Activated CD4-positive, CD25-positive, alpha-beta regulatory T cell (primary cell): ENCODE measurements at places on chromosomes 12 and 14.

GRCh38 chr12:26318661-26319068 is 123.3 kb downstream of the SSPN start:
- no peak for DNase-seq

DNA sequence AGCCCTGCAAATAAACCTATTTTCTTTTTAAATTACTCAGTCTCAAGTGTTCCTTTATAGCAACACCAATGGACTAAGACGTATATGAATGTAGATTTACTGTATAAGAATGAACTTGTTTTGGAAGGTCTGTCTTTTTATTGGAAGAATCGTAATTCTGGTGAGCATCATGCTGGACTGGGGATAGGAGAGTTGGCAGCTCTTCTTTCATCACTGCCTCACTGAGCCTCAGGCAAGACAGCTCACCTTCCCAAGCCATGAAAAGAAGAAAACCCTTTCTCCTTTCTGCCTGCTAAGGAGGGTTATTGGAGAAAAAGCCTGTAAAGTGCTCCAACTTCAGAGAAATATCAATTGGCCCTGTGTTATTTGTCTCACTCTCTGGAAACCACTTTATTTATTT is 9.1 kb upstream of the RNF34 start:
- no peak for DNase-seq

DNA sequence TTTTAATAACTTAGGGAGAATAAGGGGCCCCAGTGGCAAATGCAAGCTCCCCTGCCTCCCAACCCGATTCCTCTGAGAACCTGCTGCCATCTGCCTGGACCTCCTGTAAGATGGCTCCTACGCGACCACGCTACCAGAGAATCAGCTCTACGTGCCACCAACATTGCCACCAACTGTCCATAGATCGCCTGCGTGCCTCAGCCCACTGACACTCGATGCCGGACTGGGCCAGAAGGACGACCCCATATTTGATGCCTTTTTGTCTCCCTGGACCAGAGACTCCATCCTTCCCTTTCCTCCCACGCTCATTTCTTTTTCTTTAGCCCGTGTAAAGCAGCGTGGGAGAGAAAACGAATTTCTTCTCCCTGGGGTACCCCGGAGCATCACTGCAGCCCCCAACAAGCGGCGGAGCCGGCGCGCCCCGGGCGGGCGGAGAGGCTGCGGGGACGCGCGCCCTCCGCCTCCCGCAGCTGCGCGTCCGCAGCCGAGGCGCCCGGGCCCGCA is 565 bp upstream of the KLHL42 start:
- no peak for DNase-seq

DNA sequence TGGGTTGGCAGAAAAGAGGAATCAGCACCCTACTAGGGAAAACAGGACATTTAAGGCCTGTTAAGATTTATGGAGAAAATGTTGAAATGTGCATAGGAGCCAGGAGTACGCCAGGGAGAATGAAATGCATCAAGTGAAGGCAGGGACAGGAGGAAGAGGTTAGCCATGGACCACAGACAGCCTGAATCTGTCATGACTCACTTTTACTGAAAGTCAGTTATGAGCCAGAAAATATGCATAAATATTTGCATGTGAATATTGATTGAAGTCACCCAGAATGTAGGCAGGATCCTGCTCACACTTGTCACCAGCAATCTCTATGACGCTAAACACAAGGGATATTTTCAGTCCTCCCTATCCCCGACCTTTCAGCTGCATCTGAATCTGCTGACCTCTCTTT is 25.1 kb upstream of the CDK17 start:
- DNase-seq: no peak

DNA sequence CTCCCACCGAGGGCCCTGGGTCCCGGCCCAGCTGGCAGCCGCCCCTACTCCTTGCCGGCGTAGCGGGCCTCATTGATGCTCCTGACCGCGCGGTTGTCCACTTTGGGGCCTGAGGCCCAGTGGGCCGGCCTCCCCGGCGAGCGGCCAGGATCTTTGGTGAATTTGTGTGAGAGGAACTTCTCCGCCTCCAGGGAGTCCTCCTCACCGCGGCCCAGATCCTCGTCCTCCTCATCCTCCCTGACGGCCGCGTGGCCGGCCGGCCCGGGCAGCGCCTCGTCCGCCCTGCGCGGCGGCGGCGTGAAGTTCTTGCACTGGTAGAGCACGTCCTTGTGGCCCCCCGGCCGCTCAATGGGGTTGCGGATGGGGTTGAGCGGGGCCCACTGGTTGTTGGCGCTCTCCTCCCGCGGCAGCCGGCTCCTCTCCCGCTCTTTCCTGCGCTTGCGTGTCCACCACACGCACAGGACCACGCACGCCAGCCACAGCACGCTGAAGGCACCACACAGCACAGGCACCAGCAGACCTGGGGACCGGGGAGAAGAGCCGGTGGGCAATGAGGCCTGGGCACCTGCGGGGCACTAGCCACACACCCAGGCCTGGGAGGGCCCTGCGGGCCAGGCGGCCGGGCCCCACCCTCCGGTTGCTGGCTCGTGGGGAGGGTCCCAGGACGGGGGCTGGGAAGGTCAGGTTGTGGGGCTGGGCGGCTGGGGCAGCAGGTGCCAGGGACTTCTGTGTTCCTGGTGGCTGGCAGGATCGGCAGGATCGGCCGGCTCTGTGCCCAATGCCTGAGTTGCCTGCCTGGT is 25.7 kb downstream of the JAG2 start:
- DNase-seq: no peak

- DNase-seq: no peak
Measured at GRCh38 chr12:3929875-3930615, 56.8 kb upstream of the PARP11 start.

DNA sequence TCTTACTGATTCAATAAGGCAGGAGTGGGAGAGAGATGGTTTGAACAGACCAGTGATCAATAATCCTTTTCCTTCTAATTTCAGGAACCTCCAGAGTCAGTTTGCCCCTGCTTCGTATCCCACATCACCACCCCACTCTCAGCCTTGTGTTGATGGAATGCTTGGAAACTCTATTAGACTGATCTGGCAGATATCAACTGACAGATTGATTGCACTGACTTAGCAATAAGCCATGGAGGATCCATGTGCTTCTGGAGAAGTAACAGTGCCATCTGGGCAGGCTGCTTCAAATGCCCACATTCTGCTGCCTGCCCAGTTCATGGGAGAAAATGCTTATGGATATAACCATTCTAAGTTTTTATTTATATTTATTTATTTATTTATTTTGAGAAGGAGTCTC is 218.0 kb downstream of the SLC2A13 start:
- no peak for DNase-seq

GRCh38 chr14:103529383-103530365 is 678 bp downstream of the TRMT61A start:
- no peak for DNase-seq

- DNase-seq: no peak
Measured at GRCh38 chr12:105522166-105522825, 191.8 kb downstream of the C12orf75 start.

GRCh38 chr14:50675597-50675996 is 7.5 kb upstream of the SAV1 start:
- no peak for DNase-seq

DNA sequence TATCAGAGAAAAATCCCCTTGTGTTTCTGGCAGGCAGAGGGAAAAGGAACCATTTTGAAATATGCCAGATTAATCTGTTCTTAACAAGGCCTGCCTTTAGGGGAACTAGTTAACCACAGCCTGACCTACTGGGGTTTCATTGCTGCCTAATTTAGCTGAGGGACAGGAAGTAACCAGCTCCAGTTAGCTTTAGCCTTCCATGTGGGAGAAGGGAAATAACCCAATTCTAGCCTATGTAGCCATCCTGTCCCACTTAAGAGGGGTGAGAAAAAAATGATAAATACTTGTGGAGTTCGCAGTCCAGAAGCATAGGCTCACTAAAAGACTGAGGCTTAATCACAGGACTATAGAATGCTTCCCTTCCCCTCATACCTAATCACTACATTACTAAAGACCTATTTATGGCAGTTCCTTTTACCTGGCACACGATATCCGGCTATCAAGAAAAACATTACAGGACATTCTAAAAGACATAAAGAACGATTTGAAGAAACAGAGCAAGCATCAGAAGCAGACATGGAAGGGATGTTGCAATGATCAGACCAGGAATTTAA is 22.8 kb downstream of the COX8C start:
- no peak for DNase-seq

GRCh38 chr12:72989458-72989947 is 717.3 kb downstream of the TRHDE start:
- DNase-seq: no peak

DNA sequence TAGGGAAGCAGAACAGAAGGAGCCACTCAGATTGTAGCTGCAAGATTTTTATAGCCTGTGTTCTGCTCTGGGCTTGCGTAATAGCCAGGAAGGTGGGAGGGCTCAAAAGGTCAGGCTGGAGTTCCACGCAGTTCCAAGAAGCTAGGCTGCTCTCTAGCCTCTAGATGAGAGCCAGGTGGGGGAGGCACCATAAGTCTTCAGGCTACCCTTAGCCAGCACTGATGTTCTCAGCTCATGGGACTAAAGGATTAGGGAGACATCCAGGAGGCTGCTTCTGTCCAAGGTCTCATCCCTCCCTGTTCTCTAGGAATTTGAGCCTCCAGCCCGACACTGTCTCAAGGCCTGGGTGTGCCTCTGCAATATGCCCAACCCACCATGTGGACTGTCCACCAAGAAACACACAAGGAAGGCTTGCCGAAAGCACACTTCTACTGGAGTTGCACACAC is 1.7 kb downstream of the LMBR1L start:
- DNase-seq: no peak

GRCh38 chr14:56657604-56658003 is 78.0 kb downstream of the TMEM260 start:
- DNase-seq: no peak
